ENCODE measurements at places on chromosomes 7 and 10.

DNA sequence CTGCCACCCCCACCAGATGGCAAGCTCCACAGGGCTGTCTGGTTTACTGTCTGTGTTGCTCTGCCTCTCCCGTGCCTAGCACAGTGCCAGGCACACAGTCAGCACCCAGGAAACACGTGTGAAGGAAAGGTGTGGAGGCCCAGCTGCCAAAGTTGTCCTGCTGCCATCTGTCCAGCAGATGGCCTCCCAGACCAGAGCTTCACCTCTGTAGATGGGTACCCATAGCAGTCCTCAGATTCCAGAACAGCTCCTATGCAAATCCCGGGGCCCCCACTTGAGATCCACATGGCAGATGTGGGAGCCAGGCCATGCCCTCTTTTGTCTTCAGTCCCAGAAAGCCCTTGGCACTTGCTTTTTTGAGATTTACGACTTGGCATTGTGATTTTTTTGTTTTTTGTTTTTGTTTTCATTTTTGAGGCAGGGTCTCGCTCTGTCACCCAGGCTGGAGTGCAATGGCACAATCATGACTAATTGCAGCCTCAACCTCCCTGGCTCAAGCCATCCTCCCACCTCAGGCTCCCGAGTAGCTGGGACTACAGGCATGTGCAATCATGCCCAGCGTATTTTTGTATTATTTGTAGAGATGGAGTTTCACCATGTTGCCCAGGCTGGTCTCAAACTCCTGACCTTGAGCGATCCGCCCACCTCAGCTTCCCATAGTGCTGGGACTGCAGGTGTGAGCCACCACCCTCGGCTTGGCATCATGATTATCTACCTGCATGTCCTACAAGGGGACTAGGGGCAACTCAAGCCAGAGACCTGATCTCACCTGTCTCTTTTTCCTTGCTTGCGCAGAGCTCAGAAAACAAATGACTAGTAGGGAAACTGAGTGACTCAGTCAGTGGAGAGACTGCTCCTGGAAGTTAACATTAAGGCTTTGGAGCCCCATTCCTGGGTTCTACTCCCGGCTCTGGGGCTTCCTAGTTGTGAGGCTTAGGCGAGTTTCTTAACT lies 16.9 kb upstream of the PALD1 start:
- DNase-seq: peak; percentile 39

DNA sequence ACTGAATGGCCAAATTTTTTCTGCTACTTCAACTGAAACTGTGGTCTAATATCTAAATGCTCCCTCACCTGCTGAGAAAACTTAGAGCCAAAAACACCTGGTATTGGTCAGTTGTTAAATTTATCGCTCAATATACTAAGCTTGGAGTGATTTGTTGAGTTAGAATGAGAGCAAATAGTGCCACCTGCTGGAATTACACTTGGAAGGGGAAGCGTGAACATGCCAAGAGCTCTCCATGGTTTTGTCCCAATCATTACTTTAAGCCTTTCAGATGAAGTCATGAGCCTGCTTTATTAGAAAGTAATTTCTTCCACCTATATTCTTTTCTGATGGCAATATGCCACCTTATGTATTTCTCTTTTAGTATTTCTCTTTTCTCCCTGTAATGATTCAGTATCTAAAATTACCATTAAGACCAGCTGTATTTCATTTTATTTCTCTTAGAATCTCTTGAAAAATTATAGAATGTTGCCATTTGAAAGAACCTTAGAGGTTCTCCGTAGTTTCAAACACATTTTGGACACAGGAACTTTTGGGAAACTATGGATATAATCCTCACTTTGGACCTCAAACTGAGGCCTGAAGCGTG lies 447.8 kb upstream of the C7orf33 start:
- no peak for DNase-seq

- no peak for DNase-seq
Measured at GRCh38 chr10:82817676-82818422, 942.9 kb downstream of the NRG3 start.

GRCh38 chr7:4739528-4739992 lies 35.9 kb upstream of the AP5Z1 start:
- DNase-seq: peak; percentile 41

- no peak for DNase-seq
Measured at GRCh38 chr10:60846173-60846572, 67.9 kb downstream of the CDK1 start.
